Memory B cell (primary cell): ENCODE measurements at places on chromosomes 7 and 10.

DNA sequence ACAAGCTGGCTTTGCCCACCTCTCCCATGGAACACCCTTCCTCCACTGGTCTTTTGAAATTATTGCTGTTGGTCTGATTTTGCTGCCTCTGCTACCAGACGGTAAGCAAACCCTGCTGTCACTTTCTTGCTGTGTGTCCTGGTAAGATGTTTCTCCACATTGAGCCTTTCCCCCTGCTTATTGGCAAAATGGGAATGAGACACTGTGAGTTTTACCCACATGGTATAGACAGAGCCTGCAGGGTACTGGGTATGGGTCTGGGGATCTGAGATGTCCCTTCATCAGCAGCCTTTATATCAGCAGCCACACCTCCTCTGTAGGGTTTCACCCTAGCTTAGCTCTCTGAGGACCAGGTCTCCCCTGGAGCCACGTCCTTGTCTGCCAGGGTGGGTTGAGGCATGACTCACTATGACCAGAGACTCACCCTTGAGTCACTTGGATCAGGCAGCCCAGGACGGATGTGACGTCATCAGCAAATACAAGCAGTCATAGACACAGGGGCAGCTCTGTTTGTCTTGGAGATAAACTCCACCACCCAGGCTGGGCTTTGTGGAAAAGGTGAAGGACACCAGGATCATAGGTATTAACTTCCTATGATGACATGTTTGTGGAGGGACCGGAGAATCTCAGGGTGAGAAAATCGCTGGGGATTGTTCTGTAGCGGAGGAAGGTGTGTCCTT, 17.9 kb upstream of the BAIAP2L1 start:
- no peak for DNase-seq

- DNase-seq, result no peak
Measured at GRCh38 chr7:55438757-55439525, 73.8 kb downstream of the LANCL2 start.

DNA sequence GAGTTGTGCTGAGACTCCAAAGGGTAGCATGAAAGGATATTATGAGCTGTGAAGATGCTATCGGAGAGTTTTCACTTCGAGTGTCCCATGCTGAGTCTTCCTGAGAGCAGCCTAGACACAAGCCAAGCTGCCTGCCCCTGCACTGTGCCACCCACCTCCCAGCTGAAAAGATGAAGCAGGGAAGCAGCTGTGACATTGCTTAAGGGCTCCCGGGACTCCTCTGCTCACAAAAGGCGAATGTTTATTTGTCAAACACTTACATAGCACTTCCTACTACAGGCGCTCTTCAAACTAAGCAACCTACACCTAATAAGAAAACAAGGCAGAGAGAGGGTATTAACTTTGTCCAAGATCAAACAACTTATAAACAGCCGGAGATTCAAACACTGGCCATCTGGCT, 95.6 kb downstream of the OSBPL3 start:
- DNase-seq, result no peak

DNA sequence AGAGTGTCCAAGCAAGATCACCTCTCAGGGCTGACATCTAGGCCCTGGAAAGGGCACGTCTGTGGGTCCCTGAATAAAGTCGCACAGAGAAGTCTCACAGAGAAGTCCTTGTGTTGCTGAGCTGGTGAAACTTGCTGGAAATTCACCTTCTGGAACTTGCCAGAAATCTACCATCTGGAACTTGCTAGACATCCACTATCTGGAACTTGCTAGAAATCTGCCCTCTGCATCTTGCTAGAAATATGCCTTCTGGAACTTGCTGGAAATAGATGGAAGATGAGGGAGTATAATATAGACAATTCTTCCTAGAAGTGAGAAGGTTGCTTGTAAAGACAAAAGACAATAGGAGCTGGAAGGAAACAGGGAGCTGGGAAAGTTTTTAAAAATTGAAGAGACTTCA, 5.4 kb upstream of the TAX1BP1 start:
- no peak for DNase-seq

DNA sequence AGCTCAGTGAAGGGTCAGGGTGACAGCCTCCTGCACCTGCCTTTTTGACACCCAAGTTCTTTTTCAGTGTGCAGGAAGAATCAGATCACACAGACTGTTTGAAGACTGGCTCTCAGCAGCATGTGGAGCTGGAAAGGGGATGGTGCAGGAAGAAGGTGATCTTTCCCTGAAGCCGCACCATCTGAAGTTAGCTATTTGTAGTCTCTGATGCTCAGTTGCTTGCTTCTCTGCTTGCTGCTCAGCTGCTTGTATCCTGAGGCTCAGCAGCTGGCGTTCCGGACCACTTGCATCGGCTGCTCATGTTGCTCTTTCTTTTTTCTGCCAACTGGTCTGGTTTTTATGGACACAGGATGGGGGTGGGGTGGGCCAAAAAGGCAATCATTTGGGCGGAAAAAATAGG, 15.8 kb upstream of the DNMBP start:
- no peak for DNase-seq

GRCh38 chr10:12628964-12629766, 279.8 kb downstream of the CAMK1D start:
- no peak for DNase-seq

- DNase-seq, result no peak
Measured at GRCh38 chr7:33503014-33503413, 373.6 kb downstream of the BBS9 start.

- no peak for DNase-seq
Measured at GRCh38 chr10:75672842-75673241, 241.4 kb downstream of the LRMDA start.

DNA sequence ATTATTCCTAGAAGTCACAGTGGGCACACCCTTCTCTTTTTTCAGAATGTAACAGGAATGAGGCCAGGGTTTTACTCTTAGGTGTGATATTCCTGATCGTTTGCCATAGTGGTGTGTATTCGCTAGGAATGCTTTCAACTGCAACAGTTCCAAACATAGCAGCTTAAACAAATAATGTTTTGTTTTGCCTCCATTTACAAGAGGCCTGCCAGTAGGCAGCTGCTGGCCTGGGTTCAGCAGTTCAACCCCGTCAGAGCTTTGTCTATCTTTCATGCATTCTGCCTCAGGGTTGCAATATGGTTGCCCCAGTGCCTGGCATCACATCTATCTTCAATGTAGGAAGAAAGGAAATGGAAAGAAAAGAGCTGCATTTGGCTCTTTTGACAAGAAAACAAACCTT, 21.7 kb upstream of the RET start:
- DNase-seq, result no peak

DNA sequence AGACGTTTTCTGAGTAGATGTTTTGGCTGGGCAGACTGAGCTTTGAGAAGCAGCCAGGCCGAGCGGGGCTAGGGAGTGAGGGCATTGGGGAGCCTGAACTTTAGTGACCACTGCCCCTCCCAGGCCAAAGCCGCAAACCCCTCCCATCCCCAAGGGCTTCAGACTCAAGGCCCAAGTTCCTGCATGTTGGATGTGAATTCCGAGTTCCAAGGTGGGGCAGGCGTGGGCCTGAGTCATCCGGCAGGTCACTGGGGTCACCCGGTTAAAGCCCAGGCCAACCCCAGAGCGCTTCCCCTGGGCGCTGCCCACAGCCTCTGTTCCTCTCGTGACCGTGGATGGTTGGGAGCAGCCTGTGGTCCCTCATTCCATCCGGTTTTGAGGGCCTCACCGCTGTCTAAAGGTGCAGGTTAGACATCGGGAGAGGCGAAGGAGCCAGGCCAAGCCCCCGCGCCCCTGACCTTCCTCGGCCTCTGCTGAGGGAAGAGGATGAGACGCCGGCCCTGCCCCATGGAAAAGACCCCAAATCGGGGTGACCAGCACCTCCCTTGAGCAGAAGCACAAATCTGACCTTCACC, 6.9 kb upstream of the PDGFA start:
- DNase-seq, result no peak

GRCh38 chr7:94054130-94054529, 50.0 kb upstream of the BET1 start:
- no peak for DNase-seq

- DNase-seq, result no peak
Measured at GRCh38 chr7:106346167-106346677, 61.4 kb upstream of the NAMPT start.
